ENCODE measurements at places on chromosomes 3 and 15.

- no peak for DNase-seq
These were observed 127.0 kb upstream of the CCDC54 start for GRCh38 chr3:107250221-107250620.

GRCh38 chr15:87263871-87264270 is 992.7 kb downstream of the NTRK3 start:
- no peak for DNase-seq

DNA sequence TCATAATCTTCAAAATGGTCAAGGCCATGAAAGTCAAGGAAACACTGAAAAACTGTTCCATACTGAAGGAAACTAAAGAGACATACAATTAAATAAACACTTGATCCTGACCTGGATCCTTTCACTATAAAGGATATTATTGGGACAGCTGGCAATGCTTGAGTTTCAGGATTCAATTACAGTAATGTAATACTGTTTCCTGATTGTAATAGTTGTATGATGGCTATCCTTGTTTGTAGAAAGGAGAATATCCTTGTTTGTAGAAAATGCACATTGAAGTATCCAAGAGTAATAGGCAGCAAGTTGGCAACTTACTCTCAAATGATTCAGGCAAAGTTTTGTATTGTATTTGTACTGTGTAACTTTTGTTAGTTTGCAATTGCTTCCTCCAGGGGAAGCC is 4.6 kb downstream of the CIDEC start:
- DNase-seq, result no peak

- DNase-seq, result no peak
These were observed 83.0 kb downstream of the WNT7A start for GRCh38 chr3:13796701-13797460.

DNA sequence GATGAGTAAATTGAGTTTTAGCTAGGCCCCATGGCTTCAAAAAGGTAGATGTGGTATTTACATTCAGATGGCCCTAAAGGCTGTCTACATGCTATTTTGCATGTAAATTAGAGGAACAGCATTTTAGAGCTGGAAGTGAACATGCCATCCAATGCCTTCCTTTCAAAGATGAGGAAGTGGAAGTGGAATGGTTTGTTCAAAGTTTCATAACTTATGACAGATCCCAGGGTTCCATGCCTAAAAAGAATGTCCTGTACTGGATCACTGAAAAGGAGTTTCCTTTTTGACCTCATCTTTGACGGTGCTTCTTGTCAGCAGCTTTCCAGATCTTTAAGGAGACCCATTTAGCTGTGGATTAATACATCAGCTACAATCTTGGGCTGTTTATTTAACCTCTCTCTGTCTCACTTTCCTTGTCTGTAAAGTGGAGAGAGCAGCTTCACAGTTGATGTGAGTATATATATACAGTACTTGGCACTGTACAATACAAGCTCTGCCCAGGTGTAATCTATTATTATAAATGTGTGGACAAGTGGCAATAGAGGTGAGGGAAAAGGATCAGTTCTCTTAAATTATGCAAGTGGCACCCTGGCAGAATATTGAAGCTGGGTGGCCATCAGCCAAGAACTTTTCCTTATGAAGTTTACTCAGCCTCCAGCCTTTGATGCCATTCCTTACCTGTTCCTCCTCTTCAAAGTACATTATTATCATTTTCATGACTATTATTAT is 68.7 kb upstream of the GOLGA8B start:
- no peak for DNase-seq

DNA sequence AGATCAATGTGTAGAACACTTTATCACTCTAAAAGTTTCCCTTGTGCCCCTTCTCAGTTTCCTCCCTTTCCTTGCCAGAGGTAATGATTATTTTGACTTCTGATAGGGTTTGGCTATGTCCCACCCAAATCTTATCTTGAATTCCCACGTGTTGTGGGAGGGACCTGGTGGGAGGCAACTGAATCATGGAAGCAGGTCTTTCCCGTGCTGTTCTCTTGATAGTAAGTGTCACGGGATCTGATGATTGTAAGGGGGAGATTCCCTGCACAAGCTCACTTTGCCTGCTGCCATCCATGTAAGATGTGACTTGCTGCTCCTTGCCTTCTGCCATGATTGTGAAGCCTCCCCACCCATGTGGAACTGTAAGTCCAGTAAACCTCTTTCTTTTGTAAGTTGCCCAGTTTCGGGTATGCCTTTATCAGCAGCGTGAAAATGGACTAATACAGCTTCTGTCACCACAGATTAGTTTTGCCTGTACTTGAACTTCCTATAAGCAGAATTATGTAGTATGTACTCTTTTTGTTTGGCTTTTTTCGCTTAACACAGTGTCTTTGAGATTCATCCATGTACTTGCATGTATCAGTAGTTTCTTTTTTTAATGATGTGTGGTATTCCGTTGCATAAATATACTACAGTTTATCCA is 7.2 kb downstream of the FEM1B start:
- no peak for DNase-seq

GRCh38 chr15:58369261-58369701 is 62.5 kb upstream of the LIPC start:
- no peak for DNase-seq

GRCh38 chr3:135649361-135649760 is 316.2 kb upstream of the PPP2R3A start:
- DNase-seq, result no peak

DNA sequence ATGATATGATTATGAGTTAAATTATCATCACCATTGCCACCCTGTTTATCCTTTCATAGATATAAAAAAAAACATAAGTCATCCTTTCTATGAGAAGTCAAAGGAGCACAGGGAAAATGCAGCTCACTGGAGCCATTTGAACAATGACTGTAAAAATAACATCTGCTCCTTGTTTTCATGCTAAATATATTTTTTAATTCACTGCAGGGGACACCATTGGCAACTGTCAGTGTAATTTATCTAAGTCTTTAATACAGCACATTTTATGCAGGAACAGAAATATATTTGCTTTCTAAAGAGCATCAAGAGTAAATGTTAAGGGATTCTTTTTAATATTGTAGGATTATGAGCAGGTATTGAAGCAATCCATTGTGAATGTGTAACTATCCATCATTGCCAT is 371.3 kb downstream of the ZBBX start:
- no peak for DNase-seq

DNA sequence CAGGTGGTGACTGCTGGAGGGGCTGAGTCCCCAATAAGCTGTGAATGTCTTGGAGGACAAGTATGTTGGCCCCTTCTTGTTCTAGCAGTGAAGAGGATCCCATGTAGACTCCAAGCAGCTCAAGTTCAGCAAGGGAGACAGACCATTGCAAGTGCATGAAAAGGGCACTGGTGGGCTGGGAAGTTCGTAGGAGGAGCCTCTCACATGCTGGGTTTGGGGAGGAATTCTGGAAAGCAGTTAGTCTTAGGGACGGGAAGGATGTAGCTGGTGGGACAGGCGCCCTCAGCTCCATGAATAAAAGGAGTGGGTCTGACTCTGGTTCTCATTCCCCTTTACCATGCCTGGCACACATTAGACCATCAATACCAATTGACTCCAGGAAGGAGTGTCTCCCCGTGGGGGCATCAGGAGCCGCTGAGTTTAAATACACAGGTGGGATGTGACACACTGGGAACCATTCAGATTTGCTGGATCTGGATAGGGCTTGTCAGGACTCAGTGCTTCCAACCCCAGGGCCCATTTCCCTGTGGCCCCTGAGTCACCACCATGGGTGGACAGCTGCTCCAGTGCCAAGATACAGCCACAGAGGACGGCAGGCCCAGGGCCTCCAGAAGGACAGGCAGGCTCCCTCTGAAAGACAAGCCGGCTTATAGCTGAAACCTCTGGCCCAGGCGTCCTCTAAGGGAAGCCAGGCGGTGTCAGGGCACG is 552 bp upstream of the XYLB start:
- DNase-seq, result no peak

GRCh38 chr3:14725564-14726440 is 50.9 kb downstream of the C3orf20 start:
- DNase-seq, result no peak

GRCh38 chr3:113304856-113305540 is 93.6 kb downstream of the BOC start:
- no peak for DNase-seq

- DNase-seq, result no peak
These were observed 22.8 kb upstream of the TM2D3 start for GRCh38 chr15:101675015-101675414.

GRCh38 chr3:196238612-196239560 is 22.6 kb downstream of the SLC51A start:
- no peak for DNase-seq

DNA sequence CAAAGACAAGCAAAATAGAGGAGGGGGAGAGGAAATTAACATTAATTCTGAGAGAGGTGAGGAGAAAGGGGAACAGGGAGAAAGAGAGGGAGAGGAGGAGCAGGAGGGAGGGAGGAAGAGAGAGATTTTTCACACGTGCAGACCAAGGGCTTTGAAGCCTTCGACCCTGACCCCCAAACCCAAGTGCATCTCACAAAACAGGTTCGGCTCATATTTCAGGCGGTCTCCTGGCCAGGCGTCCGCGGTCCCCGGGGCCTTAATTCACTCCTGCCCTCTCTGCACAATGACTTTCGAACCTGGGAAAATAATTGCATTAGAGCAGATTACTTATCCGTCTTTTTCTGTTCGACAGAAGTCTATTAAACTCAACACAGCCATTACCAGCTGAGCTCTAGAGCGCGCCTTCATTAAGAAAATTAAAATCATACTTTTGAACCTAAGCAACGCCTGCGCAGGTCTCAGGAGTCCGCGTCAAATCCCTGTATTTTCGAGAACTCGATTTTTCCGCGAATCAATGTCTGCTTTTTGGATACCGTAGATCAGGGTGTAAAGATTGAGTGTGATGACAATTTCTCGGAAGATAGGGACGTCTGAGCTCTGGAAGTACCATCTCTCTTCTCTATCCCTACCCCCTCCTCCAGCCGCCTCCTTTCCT is 220.7 kb downstream of the MEIS2 start:
- DNase-seq, result no peak

DNA sequence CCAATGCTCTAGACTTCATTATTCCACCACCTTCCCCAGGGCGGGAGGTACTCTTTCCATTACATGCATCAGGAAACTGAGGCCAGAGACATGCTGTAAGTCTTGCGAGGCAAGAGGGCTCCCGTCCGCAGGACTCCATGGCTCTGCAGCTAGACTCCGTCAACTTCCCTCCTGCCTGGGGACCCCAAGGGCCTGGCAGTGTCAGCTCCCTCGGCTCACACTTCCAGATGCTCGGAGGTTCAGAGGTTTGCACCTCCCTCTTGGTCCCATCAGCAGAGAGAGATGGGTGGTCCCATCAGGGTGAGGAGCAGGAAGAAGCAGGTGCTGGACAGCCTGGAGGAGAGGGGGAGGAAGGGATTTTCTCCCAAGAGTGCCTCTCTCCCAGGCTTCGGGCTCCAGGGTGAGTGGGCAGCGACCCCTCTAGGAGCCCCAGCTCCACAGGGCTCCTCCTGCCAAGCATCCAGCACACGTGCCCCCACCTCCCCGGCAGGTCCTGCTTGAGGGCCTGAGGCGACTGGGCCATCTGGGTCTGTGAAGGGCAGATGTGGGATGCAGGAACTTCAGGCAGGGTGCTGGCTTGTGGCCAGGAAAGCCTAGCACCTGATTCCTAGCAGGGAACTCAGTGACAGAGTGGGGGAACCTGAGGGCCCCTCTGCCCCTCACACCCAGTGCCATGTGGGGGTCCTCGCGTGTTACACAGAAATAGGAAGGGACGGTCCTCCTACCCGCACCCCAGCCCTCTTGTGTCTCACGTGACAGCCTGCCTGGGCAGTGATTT is 9.3 kb downstream of the PAK6 start:
- no peak for DNase-seq

GRCh38 chr15:40930430-40931299 is 1.5 kb downstream of the DLL4 start:
- no peak for DNase-seq

DNA sequence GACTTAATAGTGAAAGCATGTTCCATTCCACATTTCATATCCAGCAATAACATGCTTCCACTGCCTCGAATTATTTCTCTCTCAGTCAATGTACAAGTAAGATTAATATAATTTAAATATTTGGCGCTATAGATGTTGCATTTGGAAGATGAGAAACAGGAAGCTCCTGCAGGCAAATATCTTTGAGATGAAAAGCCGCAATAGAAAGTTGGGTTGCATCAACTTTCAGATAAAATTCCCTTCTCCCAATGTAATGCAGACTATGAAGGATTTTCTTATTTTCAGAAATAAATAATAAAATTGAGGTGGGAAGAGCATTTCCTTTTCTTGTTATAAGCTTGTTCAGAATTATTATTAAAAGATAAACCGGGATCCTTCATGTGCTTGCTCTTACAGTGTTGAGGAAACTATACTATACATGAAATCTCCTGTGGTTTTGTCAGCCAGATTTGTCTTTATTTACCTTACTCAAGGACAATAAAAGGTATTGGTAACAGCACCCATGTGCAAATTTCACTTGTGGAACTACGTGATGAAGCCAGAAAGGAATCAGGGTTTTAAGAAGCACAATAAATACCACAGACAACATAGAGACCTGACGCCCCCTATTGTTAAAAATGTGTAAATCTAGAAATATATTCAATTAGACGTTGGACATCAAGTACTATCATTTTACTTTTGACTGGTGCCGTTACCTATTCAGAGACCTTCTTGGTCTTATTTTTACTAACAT is 307.0 kb downstream of the ARPP21 start:
- peak; percentile 73 for DNase-seq

- no peak for DNase-seq
These were observed 34.7 kb upstream of the BDH1 start for GRCh38 chr3:197590313-197590962.

DNA sequence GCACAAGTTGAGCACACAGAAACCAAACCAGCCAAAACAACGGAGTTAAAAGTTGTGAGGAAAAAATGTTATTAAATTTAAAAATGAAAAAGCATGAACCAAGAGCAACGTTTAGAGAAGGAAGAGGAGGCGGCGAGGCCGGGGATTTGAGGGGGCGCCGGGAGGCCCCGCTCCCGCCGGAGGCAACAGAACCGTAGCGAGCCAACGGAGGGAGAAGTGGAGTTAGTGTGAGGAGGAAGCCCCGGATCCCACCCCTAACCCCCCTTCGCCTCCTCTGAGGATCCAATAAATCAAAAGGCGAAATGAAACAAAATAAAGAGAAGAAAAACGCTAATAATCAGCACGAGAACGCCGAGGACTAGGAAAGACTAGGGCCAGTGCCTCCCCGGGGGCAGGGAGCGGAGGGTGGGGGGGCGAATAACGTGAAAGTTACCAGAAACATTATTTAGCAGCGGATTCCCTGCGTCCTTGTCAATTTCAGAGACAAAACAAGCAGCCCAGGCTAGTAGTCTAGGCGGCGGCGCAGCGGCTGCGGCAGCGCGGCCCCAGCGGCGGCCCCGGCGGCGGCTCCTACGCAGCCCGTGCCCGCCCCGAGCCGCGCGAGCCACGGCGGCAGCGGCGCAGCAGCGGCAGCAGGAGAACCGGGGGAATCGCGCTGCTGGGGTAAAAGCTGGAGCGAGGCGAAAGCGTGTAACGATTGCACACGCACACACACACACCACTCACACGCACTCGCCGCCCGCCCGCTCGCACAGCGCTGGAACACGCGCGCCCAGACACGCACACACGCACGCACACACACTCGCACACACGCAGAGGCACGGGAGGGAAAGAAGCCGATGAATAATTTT is 1.7 kb downstream of the MEIS2 start:
- peak; percentile 66 for DNase-seq

- no peak for DNase-seq
These were observed 510 bp upstream of the COLQ start for GRCh38 chr3:15522016-15522415.

- no peak for DNase-seq
These were observed 32.6 kb downstream of the STT3B start for GRCh38 chr3:31565288-31565687.

GRCh38 chr15:95884276-95884675 is 446.2 kb upstream of the NR2F2 start:
- no peak for DNase-seq

GRCh38 chr15:66803749-66804148 is 101.7 kb downstream of the SMAD6 start:
- DNase-seq, result no peak

- no peak for DNase-seq
These were observed 29.4 kb downstream of the TP53BP1 start for GRCh38 chr15:43463507-43463906.
